NCI-H1694 treated with DMSO at 0.1 percent for 48 hours (cell line): ENCODE measurements at places on chromosomes 12 and 14.

GRCh38 chr12:62763861-62764645 lies 170.9 kb downstream of the PPM1H start:
- DNase-seq, result no peak

- DNase-seq, result no peak
Measured at GRCh38 chr14:52873694-52874093, 77.2 kb downstream of the FERMT2 start.

GRCh38 chr12:89357297-89357730 lies 5.0 kb upstream of the DUSP6 start:
- no peak for DNase-seq

DNA sequence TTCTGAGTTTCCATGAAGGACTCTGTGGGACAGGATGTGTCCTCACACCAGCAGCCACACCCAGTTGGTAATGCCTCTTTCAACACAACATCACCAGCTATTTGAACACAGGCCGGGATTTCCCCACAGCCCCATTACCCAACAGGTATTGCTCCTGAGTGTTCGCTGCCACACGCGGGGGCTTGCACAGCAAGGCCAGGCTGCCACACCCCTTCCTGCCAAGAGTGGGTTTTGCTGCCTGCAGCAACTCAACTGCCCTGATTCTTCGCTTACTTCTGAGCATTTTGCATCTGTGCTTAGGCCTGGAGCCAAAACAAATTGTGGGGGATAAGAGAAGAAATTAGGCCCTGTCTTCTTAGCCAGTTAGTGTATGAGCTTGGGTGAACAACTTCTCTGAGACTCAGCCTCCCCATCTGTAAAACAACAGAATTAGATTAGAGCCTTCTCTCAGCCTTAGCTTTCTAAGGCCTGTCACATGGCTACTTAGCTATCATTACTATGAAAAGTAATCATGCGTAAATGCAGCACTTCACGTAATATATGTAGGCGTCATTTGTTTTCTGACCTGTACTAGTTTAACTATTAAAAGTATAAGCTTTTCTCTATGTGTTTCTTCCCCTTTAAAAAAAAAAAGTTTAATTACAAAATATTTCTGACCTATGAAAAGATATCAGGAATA lies 20.0 kb downstream of the CKAP4 start:
- DNase-seq, result no peak

DNA sequence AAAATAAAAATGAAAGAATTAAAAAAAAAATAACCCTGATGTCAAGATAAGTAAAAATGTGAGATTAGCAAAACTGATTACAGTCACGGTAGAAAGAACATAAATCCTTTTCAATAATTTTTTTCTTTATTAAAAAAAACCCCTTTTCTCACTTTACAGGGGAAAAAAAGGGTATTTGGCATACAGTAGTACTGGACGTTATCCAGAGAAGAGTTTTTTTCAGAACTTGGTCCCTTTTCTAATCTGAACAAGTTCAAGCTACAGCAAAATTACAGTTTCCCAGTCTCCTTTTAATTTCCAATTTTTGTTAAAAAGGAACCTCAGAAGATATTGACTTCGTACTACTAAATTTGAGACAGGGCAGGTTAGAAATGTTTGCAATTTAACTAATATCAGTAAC lies 134.7 kb upstream of the DCN start:
- DNase-seq, result no peak

GRCh38 chr12:44968965-44969364 lies 81.9 kb downstream of the DBX2 start:
- no peak for DNase-seq

DNA sequence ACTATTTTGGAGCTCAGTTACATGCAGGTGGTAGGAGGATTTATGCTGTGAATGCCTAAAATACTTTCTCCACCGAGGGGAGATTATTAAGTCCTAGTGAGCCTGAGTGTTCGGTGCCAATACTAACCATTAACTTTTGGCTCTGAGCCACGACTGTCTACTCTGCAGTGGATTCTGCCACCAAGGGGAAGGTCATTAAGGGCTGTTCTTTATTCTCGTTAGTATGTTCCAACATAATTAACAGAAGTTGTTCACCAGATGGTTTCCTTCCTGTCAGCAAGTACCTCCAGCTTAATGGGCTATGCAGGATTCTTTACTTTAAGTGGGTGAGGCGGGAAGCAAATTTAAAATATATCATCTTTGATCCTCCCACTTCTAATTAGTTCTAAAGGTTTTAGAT lies 326.3 kb downstream of the BMP4 start:
- DNase-seq, result peak; percentile 97

DNA sequence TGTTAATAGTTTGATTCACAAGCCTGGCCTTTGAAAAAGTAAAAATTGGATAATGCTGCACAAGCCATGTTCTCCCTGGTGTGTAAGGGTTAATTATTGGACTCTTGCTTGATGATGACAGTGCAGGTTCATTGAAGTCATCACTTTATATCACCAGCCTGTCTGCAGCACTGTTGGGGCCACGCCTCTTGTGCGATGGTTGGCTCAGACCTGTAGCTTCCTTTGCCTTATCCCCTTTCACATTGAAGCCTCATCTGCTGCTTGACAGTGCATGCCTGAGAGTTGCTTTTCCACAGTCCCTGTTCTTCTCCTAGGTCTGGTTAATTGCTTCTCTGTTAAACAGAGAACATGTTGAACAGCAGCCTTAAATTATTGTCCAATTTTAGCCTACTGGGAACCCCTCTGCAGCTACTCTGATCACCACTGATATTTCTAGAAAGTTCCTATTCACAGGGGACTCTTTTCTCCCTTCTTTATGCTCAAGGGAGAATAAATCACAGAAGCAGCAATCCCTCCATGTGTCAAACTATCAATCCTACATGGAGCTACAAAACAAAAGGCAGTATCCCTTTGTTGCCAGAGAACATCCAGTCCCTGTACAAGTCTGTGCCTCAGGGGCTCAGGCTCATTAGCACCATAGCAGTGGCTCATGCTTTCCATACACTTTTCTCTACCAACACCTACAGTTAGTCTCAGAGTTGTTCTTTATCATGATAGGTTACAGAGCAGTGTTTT lies 322.1 kb downstream of the RGS6 start:
- no peak for DNase-seq

DNA sequence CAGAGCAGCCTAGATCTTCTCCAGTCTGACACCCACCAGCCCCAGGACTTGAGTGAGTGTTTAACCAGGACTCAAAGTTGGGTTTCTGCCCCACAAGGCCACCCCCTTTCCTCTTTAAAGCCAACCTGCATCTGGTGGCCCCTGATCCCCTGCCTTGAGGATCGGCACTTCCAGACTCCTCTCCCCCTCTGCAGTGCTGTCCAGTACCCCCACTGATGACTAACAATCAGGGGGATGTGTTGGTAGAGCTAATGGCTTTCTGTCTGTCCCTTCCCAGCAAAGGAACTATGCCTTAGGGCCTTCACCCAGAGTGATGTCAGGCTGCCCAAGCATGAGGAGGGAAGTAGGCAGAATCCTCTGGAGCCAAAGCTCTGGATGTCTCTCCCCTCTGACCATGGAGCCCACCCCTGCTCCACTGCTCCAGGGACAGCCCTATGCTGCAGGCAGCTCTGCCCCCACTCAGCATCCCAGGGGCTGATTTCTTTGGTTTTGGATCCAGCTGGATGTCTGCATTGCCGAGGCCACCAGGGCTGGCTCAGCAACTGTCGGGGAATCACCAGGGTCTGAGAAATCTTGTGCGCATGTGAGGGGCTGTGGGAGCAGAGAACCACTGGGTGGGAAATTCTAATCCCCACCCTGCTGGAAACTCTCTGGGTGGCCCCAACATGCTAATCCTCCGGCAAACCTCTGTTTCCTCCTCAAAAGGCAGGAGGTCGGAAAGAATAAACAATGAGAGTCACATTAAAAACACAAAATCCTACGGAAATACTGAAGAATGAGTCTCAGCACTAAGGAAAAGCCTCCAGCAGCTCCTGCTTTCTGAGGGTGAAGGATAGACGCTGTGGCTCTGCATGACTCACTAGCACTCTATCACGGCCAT lies 42.9 kb downstream of the DAD1 start:
- DNase-seq, result no peak

GRCh38 chr12:79426121-79426520 lies 264.6 kb downstream of the PAWR start:
- no peak for DNase-seq

- no peak for DNase-seq
Measured at GRCh38 chr12:24360907-24361306, 411.4 kb upstream of the SOX5 start.

DNA sequence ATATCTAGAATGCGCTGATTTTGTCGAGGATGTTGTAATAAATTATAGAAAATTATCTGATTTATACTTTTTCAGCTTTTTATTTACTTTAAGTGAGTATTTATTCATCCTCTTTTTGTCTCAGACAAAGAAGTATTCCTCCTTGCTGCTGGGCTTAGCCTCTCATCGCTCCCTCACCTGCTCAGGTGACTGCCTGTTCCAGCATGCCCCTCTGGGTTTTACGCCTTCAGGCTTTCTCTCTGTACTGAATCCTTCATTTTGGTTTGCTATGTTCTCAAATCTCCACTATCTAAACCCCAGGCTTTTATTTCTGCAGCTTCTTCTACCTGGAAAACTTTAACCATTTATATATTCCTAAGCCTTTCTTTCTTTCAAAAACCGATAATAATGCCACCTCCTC lies 1650.9 kb upstream of the SEL1L start:
- no peak for DNase-seq

GRCh38 chr14:28831126-28831525 lies 64.5 kb downstream of the FOXG1 start:
- no peak for DNase-seq
